ENCODE measurements at places on chromosomes 7 and 10.
A peak's percentile ranks its signal among the peaks of the same experiment; 100 is the strongest.

GRCh38 chr7:39365751-39366295 lies 200.4 kb upstream of the YAE1 start:
- DNase-seq: no peak

DNA sequence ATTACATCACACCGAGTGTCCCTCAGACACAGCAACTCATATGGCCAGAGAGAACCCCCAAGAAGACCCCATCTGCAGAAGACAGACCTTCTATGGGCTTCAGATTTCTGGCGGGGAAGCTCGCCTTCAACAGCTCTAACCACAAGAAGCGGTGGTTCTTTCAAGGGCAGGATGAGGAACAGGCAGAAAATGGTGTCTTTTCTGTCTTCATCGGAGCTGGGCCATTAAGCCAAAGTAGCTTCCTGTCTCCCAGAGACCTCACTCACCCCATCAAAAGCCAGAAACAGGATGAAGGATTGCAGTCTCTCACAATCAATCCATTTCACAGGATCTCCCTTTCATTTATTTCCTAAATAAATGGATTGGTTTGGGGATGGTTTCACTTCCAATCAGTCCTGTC lies 149.1 kb downstream of the HERPUD2 start:
- DNase-seq: no peak

- no peak for DNase-seq
These were observed 42.7 kb downstream of the PTPN12 start for GRCh38 chr7:77579797-77580196.

DNA sequence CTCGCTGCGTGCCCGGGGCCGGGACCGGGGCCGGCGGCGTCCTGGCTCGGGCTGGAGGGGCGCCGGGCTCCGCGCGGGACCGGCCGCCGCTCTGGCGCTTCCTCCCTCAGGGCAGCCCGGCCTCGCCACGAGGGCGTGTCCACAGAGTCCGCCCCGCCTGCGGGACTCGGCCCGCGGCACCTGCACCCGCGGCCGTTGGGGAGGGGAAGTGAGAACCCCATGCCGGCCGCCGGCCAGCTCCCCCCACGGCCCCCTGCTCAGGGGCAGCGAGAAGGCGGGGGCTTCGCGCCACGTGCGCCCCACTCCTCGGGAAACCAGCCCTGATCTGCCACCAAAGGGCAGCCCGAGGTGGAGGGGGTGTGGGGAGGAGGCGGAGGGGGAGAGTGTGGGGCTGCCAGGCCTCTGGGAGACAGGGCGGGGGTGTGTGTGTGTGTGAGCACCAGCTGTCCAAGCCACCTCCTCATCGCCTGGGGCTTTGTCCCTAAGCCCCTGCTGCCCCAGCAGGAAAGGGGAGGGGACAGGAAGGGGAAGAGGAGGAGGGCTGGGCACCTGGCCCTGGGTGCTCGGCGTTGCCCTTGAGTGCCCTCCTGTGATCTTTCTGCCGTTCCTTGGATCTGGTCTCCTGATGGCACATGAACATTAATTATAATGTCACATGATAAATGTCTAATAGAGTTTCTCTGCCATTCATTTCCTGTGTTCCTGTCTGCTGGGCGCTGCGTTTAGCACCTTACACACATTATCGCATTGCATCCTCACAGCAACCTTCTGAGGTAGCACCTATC lies at the start of gene PIK3AP1:
Gene PIK3AP1, minus strand, starts transcription at position 93 of the 785 bp plus-strand sequence. CDS start 120 bp downstream, outside the sequence.
- DNase-seq: peak; percentile 19

DNA sequence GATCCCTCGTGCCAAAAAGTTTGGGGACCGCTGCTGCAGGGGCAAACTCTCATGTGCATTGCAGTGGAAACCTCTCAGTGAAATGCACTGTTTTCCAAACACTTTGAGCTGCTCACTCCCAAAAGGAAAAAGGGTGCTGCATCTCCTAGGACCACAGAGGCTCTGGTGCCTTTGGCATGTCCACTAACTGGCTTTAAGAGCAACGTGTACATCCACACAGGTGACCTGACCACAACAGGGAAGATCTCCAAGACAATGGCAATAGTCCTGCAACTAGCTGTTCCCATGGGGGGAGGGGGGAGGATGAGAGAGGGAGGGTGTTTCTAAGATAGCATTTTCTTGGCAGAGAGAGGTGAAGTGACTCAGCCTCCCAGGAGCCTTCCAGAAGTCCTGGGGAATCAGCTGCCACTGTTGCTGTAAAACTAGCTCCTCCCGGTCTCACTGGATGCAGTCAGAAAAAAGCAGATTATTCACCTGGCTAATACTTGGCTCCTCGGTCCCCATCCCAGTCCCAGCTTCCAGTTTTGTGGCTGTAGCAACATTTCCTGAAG lies 181.7 kb downstream of the HECW1 start:
- DNase-seq: peak; percentile 29

Data from tongue (tissue), 3 donors.